Endothelial cell (in vitro differentiated cells): ENCODE measurements at places on chromosomes 6 and 20. TPM values are rescaled to one million over a fixed set of nuclear protein-coding genes. Genes with fewer than 3 reads are reported as not detected.

DNA sequence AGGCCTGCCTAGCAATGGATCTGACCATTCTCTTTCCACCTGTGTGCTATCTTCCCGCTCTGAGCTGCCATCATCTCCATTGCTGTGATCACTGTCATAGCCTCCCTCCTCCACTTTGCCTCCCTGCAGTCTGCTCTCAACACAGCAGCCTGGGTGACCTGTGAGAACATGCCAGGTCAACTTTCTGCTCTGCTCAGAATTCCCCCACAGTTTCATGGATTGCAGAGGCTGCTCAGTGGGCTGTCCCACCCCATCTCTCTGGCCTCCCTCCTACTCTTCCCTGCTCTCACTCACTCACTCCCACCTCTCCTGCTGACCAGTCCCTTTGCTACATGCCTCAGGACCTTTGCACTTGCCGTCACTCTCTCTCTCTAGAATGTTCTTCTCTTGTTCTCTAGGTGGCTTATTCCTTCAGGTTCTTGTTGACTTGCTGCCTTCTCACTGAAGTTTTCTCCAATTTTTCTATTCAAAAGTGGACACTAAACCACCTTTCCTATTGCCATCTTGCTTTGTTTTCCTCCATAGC is 159.9 kb downstream of the CD83 start:
- no peak for DNase-seq

- no peak for DNase-seq
These were observed 2.6 kb downstream of the ARMC2 start for GRCh38 chr6:108850669-108851465.

DNA sequence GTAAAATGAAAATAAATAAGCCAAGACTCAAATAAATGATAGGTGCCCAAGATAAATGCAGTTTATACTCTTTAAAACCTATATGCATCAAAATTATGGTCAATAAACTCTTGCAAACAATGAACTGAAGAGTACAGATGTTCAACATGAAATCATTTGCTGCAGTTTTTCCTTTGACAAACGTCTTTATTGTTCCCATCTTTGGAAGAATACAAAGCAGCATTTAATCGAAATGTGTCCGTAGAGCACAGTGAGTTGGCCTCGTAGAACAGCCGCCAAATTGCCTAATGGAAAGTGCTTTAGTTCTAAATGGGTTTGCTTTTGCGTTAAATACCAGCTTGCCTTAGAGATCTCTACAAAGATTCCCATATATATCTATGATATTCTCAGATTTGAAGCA is 447.4 kb downstream of the PKHD1 start:
- DNase-seq, result no peak

DNA sequence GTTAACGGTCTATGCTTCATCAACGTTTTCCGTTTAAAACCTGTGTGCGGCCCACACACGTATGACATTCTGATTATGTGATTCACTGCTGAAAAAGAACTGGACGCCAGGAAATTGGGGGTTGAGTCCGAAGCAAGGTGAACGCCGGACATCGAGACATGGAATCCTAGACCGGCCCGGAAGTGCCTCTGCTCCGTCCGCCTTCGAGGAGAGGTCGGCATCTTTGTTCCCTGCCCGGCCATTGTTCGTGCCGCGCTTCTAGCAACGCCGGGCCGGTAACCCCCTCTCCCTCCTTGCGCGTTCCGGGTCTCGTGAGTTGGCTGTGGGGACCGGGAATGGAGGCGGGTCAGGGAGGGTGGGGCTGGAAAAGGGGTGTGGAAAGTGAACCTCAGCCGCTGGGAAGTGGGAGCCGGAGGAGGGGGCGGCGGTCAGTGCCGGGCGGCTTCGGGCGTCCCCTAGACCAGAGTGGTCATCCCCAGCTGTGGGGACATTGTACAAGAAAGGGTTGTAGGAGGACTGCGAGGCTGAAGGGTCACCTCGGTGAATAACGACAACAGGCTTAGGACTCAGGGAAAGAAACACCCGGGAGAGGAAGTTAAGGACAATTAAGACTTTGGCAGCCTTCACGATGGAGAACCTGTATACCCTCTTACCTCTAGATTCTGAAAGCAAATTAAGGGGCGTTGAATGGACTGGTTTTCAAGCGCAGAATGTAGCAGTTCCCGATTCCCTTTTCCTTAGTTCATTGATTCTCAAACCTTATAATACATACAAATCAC is at the start of gene ZSCAN9:
Gene ZSCAN9, plus strand, starts transcription at position 220 of the 779 bp plus-strand sequence. CDS start 1,810 bp downstream, outside the sequence.
- DNase-seq, result peak; percentile 84

GRCh38 chr6:12715437-12715836 is 1.1 kb upstream of the PHACTR1 start:
- no peak for DNase-seq

GRCh38 chr6:134452906-134453305 is 135.0 kb upstream of the SGK1 start:
- DNase-seq, result no peak

- no peak for DNase-seq
These were observed 5.9 kb downstream of the WASF1 start for GRCh38 chr6:110173506-110174132.

DNA sequence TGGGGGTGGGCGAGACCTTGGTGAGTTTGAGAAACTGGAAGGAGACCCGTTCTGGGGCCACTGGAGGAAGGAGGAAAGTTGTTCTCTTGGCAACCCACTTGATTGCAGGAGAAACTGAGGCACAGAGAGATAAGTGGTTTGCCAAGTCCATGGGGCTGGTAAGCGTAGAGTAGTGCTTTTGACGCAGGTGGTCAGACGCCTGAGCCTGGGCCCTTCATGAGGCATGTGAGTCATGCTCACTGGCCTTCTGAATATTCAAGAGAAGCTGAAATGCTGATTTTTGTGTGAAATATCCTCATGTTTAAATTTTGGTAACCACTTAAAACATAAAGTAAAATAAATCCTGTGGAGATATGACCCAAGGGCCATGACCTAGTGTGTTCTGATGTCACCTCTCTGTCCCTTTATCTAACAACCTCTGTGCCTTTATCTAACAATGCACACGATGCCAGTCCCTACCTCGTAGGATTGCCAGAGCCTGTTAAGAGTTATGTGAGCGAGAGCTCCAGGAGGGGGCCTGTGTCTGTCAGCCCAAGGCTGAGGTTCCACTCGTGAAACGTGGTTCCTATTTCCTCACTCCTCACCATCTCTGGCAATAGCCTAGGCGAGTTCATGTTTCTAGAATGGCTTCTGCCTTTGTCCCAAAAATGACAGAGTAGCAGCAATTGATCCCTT is 32.8 kb upstream of the PMEPA1 start:
- DNase-seq, result no peak

DNA sequence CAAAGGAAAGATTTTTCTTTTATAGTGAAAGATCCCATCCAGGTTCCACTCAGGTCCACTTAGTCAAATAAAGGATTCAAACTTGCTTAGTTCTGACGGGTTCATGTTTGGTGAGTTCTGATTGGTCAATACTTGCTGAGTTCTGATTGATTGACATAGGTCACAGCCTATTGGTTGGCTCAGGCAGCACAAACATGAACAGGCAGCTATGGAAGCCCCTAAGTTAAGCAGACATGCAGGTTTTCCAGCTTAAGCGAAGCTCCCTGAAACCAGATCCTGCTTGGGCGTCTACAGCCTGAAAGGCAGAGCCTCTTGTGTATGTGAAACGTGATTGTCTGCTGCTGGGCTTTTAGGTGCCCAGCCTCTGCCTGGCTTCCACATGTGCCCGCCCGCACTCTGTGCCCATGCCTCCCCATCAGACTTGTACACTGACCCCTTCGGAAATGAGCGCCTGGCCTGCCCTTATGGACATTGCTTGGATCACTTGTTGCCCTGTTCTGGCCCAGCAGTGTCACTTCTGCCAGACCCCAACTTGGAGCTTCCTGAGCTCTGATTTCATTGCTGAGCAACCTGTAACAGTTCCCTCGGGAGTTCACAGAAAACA is 45.4 kb upstream of the ECI2 start:
- DNase-seq, result no peak

DNA sequence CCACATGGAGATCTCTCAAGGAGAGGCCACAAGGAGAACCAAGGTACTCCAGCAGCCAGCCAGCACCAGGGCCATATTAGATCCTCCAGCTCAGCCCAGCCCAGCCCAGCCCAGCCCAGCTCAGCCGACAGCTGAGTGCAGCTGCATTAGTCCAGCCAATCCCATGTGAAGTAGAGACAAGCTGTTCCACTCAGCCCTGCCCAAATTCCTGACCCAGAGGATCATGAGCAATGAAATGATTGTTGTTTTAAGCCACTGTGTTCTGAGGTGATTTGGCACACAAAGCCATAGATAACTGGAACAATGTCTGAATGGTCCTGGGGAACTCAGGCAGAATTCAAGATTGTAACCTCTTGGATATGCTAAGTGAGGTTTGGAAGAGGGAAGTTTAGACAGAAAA is 59.5 kb upstream of the BMP2 start:
- DNase-seq, result no peak

DNA sequence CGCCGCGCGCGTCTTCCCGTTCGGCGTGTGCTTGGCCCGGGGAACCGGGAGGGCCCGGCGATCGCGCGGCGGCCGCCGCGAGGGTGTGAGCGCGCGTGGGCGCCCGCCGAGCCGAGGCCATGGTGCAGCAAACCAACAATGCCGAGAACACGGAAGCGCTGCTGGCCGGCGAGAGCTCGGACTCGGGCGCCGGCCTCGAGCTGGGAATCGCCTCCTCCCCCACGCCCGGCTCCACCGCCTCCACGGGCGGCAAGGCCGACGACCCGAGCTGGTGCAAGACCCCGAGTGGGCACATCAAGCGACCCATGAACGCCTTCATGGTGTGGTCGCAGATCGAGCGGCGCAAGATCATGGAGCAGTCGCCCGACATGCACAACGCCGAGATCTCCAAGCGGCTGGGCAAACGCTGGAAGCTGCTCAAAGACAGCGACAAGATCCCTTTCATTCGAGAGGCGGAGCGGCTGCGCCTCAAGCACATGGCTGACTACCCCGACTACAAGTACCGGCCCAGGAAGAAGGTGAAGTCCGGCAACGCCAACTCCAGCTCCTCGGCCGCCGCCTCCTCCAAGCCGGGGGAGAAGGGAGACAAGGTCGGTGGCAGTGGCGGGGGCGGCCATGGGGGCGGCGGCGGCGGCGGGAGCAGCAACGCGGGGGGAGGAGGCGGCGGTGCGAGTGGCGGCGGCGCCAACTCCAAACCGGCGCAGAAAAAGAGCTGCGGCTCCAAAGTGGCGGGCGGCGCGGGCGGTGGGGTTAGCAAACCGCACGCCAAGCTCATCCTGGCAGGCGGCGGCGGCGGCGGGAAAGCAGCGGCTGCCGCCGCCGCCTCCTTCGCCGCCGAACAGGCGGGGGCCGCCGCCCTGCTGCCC is 1.1 kb downstream of the SOX4 start:
- DNase-seq, result peak; percentile 38

GRCh38 chr6:21750575-21750974 is 157.0 kb downstream of the SOX4 start:
- DNase-seq, result no peak

The COL9A3 gene
- 1.8 TPM for total RNA-seq

The SRMS gene
- not detected for total RNA-seq

The RCAN2 gene
- 17.0 TPM for total RNA-seq

The EIF2S2 gene
- total RNA-seq, result 107 TPM

The SLC32A1 gene
- total RNA-seq, result 3.4 TPM

The OLIG3 gene
- not detected for total RNA-seq

The KAT14 gene
- total RNA-seq, result 16.9 TPM

The SLC17A1 gene
- total RNA-seq, result not detected
